Left lobe of liver (tissue), 2 donors: ENCODE measurements at places on chromosomes 11 and 22.

GRCh38 chr22:49724030-49724892 lies 103.4 kb downstream of the BRD1 start:
- no peak for DNase-seq

DNA sequence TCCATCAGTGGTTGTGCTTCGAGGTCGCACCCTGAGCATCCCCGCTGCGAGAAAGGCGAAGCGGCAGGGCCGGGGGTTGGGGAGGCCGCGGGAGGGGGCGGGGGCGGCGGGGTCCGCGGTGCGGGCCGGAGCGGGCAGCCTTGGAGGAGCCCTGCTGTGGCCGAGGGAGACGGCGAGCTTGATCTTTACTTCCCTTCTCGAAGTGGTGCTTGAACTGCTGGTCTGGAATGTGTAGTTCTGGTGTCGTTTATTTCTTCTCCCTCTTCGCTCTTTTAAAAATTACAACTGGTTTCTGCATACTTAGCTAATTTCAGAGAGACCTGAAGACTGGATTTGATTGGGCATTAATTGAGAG lies 1.1 kb downstream of the APLP2 start:
- no peak for DNase-seq

- no peak for DNase-seq
Measured at GRCh38 chr11:128728767-128729587, 35.1 kb downstream of the FLI1 start.

GRCh38 chr11:86591631-86592030 lies 80.8 kb downstream of the ME3 start:
- no peak for DNase-seq

GRCh38 chr11:12288212-12288930 lies 89.0 kb upstream of the PARVA start:
- DNase-seq: peak; percentile 66

DNA sequence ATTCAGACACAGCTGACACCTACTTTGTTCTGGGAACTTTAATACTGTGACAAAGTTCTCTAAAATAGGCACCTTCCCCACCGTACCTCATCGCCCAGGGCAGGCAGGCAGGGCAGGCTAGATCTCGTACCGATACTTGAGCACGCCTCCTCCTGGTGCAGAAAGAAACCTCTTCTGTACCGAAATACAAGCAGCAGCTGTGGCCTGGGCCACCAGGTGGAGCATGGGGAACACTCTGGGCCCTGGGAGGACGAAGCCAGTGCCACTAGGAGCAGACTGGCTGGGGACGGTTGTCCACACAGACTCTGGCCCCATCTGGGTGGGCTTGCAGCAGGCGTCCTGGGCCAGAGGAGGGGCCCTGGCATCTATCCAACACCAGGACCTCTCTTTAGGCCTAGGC lies 12.8 kb downstream of the PMM1 start:
- peak; percentile 64 for DNase-seq
